Esophagus squamous epithelium (tissue), 5 donors: ENCODE measurements at places on chromosomes 2 and 18.

- DNase-seq, result no peak
Observed at GRCh38 chr2:134425724-134426496, 172.0 kb downstream of the MGAT5 start.

DNA sequence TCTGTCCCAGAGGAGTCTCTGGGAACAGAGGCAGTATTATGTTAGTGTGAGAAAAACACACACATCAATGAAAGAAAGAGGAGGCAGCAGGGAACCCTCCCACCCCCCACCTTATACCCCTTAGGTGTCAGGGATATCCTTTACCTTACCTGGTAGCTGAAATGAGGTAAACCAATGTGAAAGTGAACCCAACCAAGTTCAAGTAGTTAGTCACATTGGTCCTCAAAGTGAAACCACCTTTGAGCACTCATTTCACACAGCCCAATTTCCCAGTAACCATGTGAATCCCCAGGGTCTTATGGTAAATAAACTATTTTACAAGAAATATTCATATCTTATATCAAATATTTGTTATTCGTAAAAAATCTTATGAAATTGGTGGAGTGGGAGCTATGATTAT is 377.8 kb downstream of the LRATD1 start:
- DNase-seq, result no peak

- no peak for DNase-seq
Observed at GRCh38 chr2:145267451-145267850, 747.5 kb upstream of the ZEB2 start.

DNA sequence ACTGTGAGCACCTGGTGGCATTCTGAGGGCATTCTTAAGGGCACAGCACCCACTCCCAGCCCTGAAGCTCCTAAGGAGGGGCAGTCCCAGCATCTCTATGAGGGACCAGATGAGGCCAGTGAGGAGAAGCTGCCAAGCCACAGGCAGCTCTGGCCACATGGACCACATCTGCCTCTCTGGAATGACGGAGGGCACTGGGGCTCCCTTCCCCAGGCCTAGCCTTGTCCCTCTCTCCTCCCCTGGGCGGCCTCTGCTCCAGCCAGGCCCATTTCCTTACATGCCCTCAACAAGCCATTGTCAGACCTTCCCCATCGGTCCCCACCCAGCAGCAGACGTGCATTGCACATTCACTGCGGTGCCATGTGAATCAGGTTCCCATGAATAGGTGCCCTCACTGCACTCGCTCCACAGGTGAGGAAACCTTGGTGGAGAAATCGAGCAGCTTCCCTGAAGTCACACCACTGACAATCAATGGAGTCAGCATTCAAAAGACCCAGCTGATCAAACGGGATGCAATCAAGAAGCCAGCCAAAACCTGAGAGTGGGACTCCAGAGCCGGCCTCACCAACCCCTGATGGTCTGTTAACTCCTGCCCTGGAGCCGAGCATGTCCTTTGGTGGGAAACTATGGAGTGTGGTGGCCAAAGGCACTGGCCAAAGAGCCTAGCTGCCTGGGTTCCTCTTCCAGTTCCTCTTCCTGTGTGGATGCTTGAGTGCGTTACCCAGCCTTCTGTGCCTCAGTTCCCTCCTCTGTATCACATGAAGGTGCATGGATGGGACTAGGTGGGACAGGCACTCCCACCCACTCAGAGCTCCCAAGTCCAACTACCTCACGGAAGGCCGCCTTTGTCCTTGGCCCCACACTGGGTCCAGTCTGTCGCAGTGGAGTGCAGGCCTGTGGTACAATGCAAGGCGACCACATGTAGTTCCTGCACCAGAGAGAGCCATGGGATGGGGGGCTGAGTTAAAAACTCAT is 147.3 kb downstream of the ZFP36L2 start:
- DNase-seq, result no peak

- no peak for DNase-seq
Observed at GRCh38 chr2:10524851-10525572, 76.9 kb upstream of the ODC1 start.

- no peak for DNase-seq
Observed at GRCh38 chr2:76599732-76600368, 889.1 kb upstream of the GCFC2 start.

- DNase-seq, result no peak
Observed at GRCh38 chr2:236632295-236633218, 62.9 kb downstream of the ACKR3 start.

- no peak for DNase-seq
Observed at GRCh38 chr2:26072925-26073768, 39.3 kb downstream of the RAB10 start.

- DNase-seq, result no peak
Observed at GRCh38 chr2:85760371-85760770, 6.6 kb downstream of the ATOH8 start.

DNA sequence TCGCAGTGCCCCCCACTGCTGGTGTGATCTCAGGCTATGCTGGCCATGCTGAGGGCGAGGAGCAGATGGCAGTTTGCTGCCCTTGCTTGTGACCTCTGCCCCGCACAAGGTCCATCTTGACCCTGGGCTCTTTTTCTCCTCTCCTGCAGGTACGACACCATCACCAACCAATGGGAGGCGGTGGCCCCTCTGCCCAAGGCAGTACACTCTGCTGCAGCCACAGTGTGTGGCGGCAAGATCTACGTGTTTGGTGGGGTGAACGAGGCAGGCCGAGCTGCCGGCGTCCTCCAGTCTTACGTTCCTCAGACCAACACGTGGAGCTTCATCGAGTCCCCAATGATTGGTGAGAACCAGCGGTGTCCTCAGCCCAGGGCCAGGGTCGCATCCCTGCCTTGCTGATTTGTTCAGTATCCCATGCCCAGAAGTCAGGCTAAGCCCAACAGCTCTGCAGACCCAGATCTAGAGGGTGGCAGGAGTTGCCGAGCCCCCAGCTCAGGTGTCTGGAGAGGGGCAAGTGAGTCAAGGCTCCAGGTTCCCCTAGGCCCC is 223.8 kb downstream of the ATAD2B start:
- DNase-seq, result no peak
